ENCODE measurements at places on chromosomes 13 and 19. TPM values are rescaled to one million over a fixed set of nuclear protein-coding genes. Genes with fewer than 3 reads are reported as not detected.

DNA sequence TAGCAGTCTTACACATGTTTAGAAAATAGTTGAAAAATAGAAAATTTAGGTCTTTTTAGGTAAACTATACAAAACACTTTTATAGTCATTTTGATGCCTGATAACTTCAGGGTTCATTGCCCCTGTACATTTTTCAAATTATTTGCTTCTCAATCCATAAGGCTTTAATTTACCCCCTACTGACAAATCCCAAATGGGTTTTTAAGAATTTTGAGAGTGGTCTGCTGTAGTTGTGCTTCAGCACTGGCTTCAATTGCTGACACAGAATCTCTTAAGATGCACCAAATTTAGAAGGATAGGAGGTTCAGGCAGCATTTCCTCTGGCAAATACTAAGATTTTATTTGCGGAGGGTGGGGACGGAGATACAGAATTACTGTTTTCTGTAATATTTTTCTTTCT lies 89.4 kb downstream of the PCCA start:
- DNase-seq = no peak

GRCh38 chr13:95298169-95298965 lies 2.9 kb downstream of the ABCC4 start:
- DNase-seq = no peak

Gene MATK
- total RNA-seq = 3.7 TPM

DNA sequence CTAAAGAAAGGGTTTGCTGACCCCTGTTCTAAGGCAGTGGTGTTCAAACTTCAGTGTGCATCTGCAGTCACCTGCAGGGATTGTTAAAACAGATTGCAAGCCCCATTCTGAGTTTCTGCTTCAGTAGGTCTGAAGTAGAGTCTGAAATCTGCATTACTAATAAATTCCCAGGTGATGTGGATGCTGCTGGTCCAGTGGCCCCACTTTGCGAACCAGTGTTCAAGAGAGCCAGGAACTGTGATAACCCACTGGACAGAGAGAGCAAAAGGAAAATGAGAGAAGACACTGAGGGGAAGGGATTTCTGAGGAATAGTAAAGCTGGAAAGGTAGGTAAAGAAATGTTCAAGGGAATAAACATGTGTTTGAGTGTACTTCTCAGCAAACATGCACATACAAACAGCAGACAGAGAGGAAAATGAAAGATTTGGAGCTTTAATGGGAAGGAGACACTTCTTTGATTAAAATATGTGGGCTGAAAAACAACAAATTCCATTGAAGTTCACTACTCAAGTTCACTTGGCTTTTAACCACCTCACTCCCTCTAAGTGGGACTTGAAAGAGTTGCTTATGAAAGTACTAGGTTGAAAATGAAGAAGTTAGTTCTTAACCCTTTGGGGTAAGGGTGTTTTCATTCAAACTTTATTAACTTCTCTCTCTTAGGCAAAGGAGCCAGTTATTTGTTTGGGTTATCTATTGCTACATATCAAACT lies 26.4 kb upstream of the FAM216B start:
- DNase-seq = no peak

Gene CYP4F12
- total RNA-seq = not detected

DNA sequence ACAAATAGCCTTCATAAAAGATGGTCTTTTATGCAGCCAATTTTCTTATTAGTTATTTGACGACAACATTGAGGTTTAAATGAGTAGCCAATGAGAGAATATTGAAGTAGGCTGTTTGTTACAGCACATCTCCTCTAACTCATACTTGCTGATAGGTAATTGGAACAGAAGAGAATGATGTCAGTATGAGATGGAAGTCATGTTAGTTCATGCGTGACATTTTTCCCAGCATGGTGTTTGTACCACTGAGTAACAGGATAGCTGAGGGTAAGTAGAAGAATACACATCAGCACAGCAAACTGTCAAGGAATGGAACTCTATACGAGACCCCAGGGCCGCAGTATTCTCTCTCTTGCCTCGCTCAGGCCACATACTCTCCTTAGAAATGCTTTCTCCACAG lies 37.2 kb downstream of the COL4A2 start:
- DNase-seq = no peak

- no peak for DNase-seq
Observed at GRCh38 chr19:29878973-29879654, 62.9 kb upstream of the URI1 start.
